ENCODE measurements at places on chromosomes 4 and X.

GRCh38 chr4:150421612-150422011 is 160.3 kb upstream of the MAB21L2 start:
- DNase-seq = no peak

DNA sequence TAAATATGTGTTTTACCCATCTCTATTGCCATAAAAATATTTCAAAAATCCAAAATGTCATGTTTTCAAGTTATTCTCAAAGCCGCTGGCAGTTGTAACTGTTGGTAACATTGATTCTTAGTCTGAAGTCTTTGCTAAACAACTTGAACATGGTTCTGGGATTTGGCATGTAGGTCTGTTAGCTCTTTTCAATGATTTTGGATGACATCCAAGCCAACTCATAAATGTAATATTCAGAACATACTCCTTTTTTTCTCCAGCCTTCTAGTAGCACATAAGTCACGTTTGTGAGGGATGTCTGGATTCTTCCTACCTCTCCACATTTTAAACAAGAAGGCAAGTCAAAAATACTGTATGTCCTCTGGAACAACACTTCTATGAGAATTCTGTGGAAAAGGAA is 305.3 kb downstream of the PRR32 start:
- DNase-seq = no peak

GRCh38 chrX:154695911-154696675 is 42.7 kb upstream of the CTAG2 start:
- DNase-seq = no peak

DNA sequence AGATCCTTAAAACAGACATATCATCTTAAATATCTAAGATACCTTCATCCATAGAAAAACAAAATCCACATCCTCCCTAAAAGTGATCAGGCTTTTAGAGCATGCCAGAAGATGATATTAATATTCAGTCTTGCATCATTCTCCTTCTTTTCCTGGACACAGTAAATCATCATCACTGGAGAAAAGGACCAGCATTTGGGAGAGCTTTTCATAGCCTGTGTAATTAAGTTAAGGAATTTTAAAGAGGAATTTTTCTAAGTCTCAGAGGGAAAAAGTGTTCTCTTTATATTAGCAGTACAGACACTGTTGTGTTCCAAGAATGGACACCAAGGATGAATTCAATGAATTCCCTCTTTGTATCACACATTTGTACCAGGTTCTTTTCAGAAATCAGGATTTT is 696 bp downstream of the SCRG1 start:
- DNase-seq = no peak

Data from NCI-H1092 treated with DMSO at 0.1 percent for 48 hours (cell line).